Uterine smooth muscle cell (primary cell): ENCODE measurements at places on chromosomes 16 and 17. TPM values are rescaled to one million over a fixed set of nuclear protein-coding genes. Genes with fewer than 3 reads are reported as not detected.

CCL1 gene
- total RNA-seq, result not detected in 2 replicates

CBLN1 gene
- not detected in 2 replicates for total RNA-seq

ALOX15B gene
- total RNA-seq, result 0.12 TPM in 1 of 2 replicates, not detected in the other

ITGB4 gene
- under 0.01 and 0.62 TPM in 2 replicates for total RNA-seq

SPATA33 gene
- total RNA-seq, result 2.9 and 3.2 TPM in 2 replicates

TPSAB1 gene
- not detected in 2 replicates for total RNA-seq

ODAD4 gene
- 0.50 and 1.3 TPM in 2 replicates for total RNA-seq

SEPTIN12 gene
- not detected in 2 replicates for total RNA-seq

MIF4GD gene
- 7.6 and 8.3 TPM in 2 replicates for total RNA-seq

GPT2 gene
- total RNA-seq, result 17.9 and 24.6 TPM in 2 replicates

NUP88 gene
- total RNA-seq, result 96.6 and 184 TPM in 2 replicates

CLEC3A gene
- not detected in 2 replicates for total RNA-seq

SLC52A1 gene
- under 0.01 and 0.37 TPM in 2 replicates for total RNA-seq

CCDC40 gene
- total RNA-seq, result 1.7 and 2.0 TPM in 2 replicates

KRT24 gene
- total RNA-seq, result not detected in 2 replicates

CAPN15 gene
- total RNA-seq, result 41.7 and 58.5 TPM in 2 replicates

OTOP3 gene
- total RNA-seq, result not detected in 2 replicates

GUCY2D gene
- total RNA-seq, result under 0.01 TPM in 2 replicates

HBA2 gene
- total RNA-seq, result not detected in 2 replicates

OR2C1 gene
- total RNA-seq, result 0.25 TPM in 1 of 2 replicates, not detected in the other

CPSF4L gene
- not detected in 2 replicates for total RNA-seq

GRAPL gene
- total RNA-seq, result not detected in 2 replicates

CD300LD gene
- not detected in 2 replicates for total RNA-seq

UNC13D gene
- total RNA-seq, result 1.00 and 1.2 TPM in 2 replicates

CCT6B gene
- total RNA-seq, result 0.66 and 1.2 TPM in 2 replicates

SLC16A13 gene
- 1.00 and 1.7 TPM in 2 replicates for total RNA-seq

CCL14 gene
- not detected in 2 replicates for total RNA-seq

NPIPB12 gene
- total RNA-seq, result 15.6 and 27.2 TPM in 2 replicates

MYH11 gene
- under 0.01 and 0.11 TPM in 2 replicates for total RNA-seq

TCAP gene
- 0.33 and 0.50 TPM in 2 replicates for total RNA-seq

NAGS gene
- total RNA-seq, result 2.9 and 6.4 TPM in 2 replicates

NPTX1 gene
- total RNA-seq, result 1.5 and 4.9 TPM in 2 replicates

EVI2B gene
- total RNA-seq, result 0.12 TPM in 1 of 2 replicates, not detected in the other

COTL1 gene
- total RNA-seq, result 90.4 and 145 TPM in 2 replicates

SULT1A3 gene
- total RNA-seq, result 3.4 and 4.5 TPM in 2 replicates

BAIAP3 gene
- total RNA-seq, result 0.12 and 0.33 TPM in 2 replicates
